ENCODE measurements at places on chromosomes 2 and 18.

GRCh38 chr2:101974663-101975062 lies 17.1 kb upstream of the IL1R2 start:
- DNase-seq: no peak

- no peak for DNase-seq
Observed at GRCh38 chr2:135818937-135819610, 17.9 kb downstream of the LCT start.

DNA sequence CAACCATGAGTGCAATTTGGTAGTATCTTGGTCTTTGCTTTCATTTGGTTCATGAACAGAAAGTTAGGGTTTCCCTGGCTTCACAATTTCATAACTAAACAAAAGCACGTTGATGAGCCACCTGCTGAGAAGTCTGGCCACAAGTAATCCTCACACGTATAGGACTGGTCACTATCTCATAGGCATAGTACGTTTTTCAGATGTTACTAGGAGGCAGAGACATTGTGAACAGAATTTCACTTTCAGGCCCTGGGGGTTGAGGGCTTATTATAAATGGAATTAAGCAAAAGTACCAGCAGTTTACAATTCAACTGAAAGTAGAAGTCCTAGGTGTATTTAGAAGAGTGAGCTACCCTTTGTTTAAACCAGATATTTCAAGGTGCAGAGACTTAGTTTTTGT lies 277.1 kb downstream of the ALPK2 start:
- no peak for DNase-seq

GRCh38 chr2:139514951-139515350 lies 734.8 kb upstream of the NXPH2 start:
- DNase-seq: no peak

GRCh38 chr2:231780123-231780908 lies 766 bp downstream of the PDE6D start:
- DNase-seq: no peak

- DNase-seq: no peak
Observed at GRCh38 chr2:226076529-226076928, 677.0 kb downstream of the NYAP2 start.

DNA sequence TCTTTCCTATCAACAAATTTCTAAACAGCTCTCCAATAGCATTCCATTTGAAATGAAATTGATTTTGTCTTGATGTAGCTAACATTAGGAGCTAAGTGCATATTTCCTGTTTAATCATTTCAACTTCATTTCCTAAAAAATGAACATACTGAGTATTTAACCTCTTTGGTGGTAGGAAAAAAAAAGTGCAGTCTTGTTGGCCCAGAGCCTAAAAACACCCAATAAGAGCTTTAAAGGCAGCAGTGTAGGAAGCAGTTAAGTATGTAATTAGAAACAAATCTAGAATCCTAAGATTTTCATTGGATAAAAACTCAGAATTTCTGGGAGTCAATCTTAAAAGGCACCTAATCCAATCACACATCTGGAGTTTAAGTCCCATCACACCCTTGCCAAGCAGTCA lies 71.0 kb upstream of the RBMS1 start:
- no peak for DNase-seq

GRCh38 chr2:217096474-217097225 lies 236.8 kb upstream of the TNP1 start:
- DNase-seq: no peak

Data from prostate gland (tissue), 2 donors.